Stimulated activated CD8-positive, alpha-beta memory T cell treated with anti-CD3 and anti-CD28 coated beads, Interleukin-4, amount 100 ng/mL, for 1 hour (primary cell): ENCODE measurements at places on chromosomes 2 and 18.

DNA sequence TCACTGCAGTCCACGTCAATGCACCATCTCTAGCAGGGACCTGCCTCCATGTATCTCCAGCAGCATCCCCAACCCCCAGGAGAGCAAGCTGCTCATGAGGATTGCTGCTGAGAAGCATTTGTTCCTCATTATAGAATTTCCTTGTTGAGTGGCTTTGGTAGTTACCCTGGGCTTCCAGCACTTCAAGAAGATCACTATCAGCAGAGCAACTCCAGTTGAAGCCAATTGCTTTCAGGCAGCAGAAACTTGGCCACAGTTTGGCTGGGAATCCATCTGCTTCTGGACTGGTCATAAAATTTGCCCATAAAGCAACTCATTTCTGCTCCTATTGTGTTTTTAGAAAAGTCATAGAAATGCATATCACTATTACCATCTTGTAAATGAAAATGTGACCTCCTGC, 17.4 kb downstream of the TRPM8 start:
- DNase-seq = no peak

- no peak for DNase-seq
Observed at GRCh38 chr2:71927757-71928715, 219.6 kb downstream of the CYP26B1 start.

DNA sequence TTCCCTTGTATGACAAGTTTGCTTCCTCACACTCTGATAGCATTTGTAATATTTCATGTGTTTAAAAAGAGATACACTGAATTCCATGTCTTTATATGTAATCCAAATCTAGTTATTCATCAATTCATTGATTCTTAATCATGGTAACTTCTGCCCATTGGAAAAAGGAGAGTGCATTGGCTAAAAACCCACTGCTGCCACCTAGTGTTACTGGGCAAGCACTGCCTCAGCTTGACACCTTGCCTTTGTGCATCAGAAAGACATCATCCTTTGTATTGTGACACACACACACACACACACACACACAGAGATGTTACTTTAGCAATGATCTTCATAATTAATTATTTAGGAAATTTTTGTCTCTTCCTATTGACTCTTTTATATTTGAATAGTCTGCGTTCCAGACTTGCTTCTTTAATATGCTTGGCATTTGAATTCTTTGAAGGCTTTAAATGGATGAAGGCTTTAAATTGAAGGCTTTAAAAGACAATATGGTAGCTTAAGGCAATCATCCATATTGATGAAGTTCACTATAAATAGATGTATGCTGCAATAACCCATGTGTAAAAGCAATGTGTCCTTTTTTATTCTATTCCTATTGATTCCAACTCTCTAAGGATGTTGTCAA, 414.2 kb upstream of the CHST9 start:
- DNase-seq = no peak

- DNase-seq = no peak
Observed at GRCh38 chr2:45888167-45888566, 236.7 kb downstream of the PRKCE start.

DNA sequence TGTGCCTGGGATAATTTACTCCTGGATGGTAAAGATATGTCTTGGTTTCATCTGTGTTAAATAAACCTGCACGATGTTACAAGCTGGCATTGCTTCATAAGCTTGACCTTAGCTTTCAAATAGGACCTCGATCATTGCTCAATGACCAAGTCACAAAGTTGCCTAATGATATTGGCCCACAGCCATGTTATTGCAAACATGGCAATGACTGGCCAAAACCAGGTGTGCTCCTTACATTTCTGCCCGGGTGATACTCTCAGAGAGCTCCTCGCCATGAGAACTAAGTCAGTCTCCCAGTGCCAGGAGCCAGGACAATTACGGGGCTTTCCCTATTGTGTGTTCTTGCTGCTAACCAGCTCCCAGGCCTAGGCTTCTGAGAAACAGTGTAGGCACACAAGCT, 72.5 kb upstream of the CYP1B1 start:
- no peak for DNase-seq

DNA sequence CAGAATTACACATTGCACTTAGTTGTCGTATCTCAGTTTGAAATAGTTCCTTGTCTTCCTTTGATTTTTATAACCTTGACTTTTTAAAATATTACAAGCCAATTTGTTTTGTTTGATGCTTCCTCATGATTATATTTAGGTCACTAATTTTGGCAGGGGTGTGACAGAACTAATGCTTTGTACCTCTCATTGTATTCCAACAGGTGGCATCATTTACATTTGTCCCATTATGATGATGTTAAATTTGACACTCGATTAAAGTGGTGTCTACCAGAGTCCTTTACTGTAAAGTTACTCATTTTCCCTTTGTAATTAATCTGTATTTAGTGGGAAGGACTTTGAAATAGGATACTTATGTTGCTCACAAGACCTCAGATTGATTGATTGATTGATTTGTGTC, 21.5 kb upstream of the MFSD2B start:
- DNase-seq = no peak

DNA sequence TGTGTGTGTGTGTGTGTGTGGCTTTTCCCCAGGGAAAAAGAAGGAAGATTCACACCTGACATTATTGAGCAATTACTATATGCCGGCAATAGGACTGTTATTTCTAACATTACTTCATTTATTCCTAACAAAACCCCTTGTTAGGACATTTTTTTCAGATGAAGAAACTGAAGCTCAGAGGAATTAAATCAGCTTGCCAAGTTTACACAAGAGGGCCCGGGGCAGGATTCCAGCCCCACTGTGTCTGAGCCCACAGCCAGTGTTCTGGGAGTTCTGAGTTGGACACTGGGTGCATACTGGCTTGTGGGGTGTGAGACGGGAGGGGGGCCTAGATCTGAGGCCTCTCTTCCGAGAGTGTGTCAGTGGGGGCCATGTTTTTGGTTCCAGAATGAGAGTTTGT, 9.9 kb downstream of the TOGARAM2 start:
- no peak for DNase-seq

GRCh38 chr2:122255924-122256323, 500.5 kb downstream of the TSN start:
- DNase-seq = no peak

DNA sequence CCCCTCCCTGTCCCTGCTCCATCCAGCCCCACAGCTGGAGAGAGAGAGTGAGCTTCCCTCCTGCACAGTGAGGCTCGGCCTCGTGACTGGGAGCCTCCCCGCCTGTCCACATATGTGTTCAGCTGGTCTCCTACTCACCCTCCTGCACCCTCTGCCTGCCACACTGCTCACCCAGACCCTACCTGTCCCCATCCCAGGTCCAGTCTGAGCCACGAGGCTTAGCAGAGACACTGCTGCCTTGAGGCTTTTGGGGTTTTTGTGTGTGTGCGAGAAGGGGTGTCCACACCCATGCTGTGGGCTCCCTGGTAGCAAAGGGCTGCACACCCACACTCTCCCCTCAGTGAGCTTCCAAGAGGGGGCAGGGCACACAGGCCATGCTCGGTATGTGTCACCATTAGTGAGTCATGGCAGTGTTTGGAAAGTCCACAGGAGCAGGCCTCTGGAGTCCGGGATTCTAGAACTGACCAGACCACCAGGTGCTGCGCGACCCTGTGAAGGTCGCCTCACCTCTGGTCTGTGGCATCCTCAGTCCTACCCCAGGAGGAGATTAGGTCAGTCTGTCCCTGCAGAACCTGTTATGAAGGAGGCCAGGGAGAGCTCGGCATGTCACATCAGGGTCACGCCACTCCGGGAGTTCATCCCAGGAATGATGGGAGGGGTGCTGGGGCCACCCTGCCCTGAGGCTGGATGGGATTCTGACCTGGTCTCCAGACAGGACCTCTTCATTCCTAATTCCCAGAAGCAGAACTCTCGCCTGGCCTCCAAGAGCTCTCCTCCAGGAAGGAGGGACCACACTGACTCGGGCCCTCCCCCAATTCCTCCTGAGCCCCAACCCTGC, 39.9 kb upstream of the SMAD7 start:
- no peak for DNase-seq

GRCh38 chr18:76454418-76454817, 40.6 kb downstream of the ZNF516 start:
- no peak for DNase-seq

DNA sequence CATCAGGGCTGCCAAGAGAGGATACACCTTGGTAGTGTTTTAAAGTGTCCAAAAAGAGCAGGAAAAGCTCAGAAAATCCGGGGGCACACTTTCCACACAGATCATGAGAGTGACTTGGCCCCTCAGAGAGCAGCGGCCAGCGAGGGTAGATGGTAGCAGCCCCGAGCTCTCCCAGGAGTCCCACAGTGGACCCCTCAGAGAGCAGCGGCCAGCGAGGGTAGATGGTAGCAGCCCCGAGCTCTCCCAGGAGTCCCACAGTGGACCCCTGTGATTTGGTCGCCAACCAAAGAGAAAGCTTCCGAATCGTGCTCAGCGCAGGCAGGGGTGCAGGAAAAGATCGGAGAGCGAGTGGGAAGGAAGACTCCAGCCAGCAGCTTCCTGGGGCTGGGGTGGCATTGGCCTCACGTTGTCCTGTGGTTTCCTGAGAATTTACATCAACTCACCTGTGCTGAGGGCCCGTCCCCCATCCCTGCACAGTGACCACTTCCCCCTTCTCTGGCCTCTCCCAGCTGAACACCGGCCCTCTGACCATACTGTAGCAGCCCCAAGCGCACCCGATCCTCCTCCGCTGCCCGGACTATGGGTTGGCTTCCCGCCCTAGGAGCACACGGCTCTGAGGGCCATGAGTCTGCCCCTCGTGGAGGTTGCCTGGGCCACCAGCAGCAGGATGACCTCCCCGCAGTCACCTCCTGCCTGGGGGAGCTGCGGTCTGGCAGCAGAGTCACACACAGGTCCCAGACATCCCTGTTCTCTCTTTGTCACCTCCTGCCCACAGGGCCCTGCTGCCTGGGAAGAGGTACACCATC, 33.7 kb downstream of the MTERF4 start:
- no peak for DNase-seq

- no peak for DNase-seq
Observed at GRCh38 chr2:1747065-1747941, 3.0 kb upstream of the PXDN start.

DNA sequence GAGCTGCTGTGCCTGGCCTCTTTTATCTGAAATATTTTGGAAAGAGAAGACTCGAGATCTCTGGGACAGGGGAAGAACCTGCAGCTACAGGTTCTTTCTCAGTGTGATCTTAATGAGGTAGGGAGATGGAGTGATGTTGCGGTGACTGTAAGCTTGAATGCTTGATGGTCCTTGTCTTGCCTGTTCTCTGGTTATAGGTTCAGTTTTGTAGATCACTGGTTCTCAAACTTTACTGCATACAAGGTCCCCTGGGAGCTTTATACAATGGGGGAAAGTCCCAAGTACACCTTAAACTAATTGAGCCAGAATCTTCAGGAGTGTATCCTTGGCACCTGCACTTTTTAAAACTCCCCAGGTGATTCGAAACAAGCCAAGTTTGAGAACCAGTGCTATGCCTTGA, 136.7 kb upstream of the CXCR4 start:
- no peak for DNase-seq

DNA sequence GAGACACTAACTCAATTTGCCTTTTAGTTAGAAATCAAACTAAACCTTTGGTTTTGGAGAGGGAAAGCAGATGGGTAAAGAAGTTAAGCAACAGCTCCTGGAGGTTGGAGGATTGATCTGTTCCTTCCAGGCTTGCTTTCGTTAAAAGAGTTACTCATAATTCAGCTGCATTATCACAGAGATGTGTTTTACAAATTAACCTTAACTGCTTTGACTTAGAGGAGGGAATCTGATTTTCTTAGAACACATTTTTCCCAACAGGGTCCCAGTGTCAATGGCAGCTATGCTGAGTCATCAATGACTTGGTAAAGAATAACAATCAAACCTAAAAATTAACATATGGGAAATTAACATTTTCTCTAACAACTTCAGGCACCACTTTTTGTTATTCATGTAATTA, 113.4 kb downstream of the COPS8 start:
- no peak for DNase-seq

DNA sequence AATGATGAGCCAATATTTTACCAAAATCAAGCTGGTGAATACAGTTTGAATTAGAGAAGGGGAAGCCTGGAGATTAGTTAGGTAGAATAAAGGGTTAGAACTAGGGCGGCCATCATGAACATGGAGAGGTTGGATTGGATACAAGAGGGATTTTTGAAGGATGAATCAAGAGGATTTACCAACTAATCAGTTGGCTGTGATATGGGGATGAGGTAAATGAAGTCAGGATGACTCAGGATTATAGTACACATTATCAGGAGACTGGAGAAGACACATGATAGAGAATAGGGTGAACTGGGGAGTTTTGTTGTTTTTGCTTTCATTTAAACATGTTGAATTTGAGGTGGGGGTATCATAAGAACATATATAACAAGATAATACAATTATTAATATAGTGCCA, 73.8 kb upstream of the PROKR1 start:
- no peak for DNase-seq

GRCh38 chr18:66280470-66280869, 323.4 kb downstream of the CDH19 start:
- no peak for DNase-seq

GRCh38 chr2:121567957-121568409, 37.3 kb downstream of the RNU4ATAC start:
- no peak for DNase-seq

DNA sequence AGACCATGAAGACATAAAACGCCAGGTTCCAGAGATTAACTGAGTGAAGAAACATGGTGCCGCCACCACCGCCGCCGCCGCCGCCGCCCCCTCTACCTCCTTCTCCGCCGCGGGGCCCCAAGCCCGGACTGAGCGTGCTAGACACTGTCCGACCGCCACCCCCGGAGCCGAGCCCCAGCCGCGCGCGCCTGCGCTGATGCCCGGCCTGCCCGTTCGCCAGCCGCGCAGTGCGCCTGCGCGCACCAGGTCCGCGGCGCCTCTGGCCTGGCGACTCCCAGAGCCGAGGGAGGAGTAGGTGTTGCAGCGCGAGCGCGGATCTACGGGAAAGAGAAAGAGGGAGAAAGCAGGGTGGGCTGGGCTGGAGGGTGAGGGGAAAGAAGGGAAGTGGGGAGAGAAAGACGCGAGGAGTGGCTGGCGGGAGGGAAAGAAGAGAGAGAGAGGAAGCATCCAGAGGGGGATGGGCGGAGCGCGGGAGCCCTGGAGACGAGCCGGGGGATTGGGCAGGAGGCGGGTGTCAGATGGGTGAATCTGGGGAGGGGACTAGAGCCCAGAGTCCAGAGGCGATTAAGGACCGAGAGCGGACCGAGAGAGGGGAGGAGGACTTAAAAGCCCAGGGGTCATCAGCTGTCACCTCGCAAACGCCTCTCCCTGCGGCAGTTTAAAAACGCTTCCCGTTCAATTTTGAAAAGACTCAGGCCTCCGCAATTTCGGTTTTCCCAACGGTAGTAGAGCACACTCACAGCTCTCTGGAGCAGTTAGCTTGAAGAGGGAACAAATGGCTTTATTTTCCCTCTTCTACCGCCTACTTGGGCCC, at the start of gene PGAP1:
Gene PGAP1 (minus strand): TSS at position 146 of the 814 bp plus-strand sequence. CDS start 91 bp downstream, at position 55.
- DNase-seq = peak; percentile 55
